ENCODE measurements at places on chromosomes 7 and 10.

DNA sequence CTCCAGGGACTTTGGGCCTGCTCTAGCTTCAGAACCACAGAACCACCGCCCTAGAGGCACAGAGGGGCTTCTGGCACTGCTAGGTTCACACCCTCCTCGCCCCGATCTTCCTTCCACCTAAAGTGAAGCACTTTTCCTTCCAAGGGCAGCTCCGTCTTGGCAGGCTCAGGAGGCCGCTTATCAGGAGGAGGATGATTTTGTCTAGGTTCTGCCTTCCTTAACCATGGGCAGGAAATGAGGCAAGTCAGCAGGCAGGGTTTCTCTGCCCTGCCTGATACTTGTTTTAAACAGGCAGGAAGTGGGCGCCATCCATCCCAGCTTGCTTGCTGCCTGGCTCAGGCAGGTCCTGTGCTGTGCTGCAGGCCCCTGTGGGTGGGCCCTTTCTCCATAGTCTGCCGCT, 8.3 kb upstream of the ATP6V0E2 start:
- DNase-seq, result no peak

DNA sequence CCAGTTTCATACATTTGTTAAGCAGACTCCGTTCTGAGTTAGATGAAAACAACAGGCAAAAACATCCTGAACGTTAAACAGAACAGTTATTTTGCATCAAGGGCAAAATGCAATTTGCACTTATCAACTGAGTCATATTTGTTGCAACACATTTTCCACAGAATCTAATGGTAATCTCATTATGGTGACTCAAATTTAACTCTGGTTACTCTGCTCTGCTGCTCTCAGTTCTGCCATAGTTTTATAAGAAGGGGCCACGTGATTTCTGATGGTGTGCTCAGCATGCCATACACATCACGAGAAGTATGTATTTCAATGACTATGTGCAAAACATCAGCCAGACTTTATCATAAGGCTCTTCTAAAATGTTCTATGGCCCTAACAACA, 148.8 kb downstream of the CHCHD3 start:
- DNase-seq, result no peak

- peak; percentile 80 for DNase-seq
Observed at GRCh38 chr10:103193107-103193819, at the start of gene NT5C2. Gene NT5C2 (minus strand): TSS chr10:103193272. CDS start chr10:103174958, 18,314 bp downstream.

- no peak for DNase-seq
Observed at GRCh38 chr7:142440219-142440905, 182.5 kb upstream of the PRSS58 start.

DNA sequence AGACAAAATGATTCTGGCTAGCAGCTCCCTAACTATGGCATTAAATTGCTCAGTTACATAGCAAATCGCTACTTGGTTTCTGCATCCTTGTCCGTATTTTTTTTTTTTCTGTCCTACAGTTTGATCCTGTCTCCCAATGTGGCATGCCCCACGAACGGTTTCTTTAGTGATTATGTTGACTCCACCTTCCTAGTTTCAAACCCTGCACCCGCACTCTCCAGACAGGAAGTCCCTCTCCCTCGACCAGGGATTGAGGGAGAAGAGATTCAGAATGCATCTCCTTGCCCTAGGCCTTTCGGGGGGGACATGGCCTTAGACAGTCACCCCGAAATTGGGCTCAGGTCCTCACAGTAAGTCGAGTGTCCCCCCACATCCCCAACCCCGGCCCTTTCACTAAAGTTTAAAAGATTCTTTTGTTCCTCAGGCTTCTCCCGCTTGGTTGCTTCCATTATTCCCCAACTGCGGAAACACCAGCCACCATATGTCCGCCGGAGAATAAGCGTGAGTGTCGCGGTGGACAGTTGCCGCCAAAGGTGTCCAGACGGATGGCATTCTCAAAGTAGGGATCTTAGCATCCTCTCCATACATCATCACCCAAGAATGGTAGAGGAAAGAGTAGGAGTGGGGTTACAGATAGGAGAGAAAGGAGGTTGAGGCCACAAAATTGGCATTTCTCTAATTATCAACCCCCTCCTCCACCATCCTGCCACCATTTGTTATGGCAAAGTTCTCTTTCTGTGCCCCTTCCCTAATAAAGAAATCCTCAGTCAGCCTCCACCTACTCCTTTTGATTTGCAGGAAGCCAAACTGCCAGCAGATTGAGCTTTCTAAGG, 7.3 kb downstream of the EVX1 start:
- DNase-seq, result no peak

GRCh38 chr10:120981601-120982391, 130.6 kb downstream of the WDR11 start:
- no peak for DNase-seq

DNA sequence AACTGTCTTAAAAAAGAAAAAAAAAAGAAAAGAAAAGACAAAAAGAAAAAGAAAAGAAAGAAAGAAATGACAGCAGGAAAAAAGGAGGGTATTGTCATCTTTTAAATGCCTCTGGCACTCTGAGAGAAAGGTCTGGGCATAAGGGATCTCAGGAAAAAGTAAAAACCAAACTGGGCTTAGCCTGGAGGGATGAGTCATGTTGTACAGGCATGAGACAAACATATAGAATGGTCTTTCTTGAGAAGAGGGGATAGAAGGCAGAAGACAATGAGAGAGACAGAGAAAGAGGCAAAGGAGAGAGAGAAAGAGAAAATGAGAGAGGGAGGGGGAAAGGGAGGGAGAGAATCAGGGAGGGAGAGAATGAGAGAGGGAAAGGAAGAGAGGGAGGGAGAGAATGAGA, 32.3 kb upstream of the KCNMA1 start:
- DNase-seq, result no peak

DNA sequence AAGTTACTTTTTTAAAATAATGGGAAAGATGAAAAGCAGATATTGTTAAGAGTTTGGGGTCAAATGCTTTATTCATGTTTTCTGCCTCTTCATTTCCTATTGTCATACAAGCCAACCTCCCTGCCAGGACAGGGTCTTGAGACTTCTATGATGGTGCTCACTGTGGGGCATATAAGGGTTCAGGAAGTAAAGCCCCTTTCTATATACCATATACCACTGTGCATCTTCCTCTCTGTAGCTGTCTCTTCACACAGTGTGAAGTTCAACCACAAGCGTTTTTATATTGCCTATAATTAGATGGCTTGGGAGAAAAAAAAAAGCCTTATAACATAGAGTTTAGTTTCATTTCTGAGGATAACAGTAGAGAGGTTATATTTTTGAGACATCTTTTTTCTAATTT, 389.8 kb upstream of the SORCS1 start:
- no peak for DNase-seq

- DNase-seq, result no peak
Observed at GRCh38 chr10:16242446-16242845, 194.4 kb upstream of the PTER start.

- no peak for DNase-seq
Observed at GRCh38 chr10:13224210-13224995, 9.8 kb downstream of the UCMA start.

- no peak for DNase-seq
Observed at GRCh38 chr7:119046068-119046467, 821.6 kb downstream of the ANKRD7 start.

DNA sequence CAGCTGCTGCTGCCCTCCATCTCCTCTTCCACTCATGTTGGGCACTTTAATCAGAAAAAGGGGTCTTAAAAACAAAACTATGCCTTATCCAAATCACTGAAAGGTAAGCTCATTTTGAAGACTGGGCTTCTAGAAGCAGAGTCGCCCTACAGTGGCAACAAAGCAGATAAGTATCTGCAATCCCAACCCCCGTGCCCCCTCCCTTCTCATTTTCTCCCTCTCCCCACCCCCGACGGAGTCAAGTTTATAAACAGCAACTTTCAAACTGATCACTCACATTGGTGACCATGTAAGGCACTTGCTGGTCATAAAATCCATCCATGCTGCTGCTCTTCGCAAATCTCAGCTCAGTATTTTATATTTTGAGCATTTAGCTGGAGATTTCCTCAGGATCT, 738 bp downstream of the ETV1 start:
- no peak for DNase-seq

GRCh38 chr7:13099154-13099795, 411.8 kb downstream of the ARL4A start:
- DNase-seq, result no peak

GRCh38 chr10:63155388-63156020, 22.4 kb downstream of the NRBF2 start:
- DNase-seq, result no peak

GRCh38 chr7:94477878-94478277, 31.7 kb upstream of the CASD1 start:
- DNase-seq, result no peak

GRCh38 chr10:31035266-31035798, 3.7 kb upstream of the ZNF438 start:
- no peak for DNase-seq

- no peak for DNase-seq
Observed at GRCh38 chr7:33137103-33137502, 7.7 kb downstream of the BBS9 start.

DNA sequence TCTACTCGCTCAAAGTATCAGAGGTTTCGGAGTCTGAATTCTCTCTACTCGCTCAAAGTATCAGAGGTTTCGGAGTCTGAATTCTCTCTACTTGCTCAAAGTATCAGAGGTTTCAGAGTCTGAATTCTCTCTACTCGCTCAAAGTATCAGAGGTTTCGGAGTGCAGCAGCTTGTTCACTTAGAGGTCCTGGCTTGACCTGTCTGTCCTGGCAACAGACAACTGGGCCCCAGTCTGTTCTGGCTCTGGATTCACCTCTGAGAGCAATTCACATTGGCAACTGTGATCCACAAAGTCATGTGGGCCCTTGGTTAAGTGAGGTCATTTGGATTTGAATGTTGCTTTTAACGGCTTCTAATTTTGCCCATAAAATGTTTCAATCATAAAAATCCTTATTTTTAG, 63.9 kb upstream of the ST8SIA6 start:
- DNase-seq, result no peak

GRCh38 chr7:10181996-10182395, 791.7 kb upstream of the PHF14 start:
- no peak for DNase-seq

- no peak for DNase-seq
Observed at GRCh38 chr10:113718969-113719822, 32.3 kb upstream of the PLEKHS1 start.

GRCh38 chr7:65448816-65449504, 75.3 kb downstream of the ZNF92 start:
- DNase-seq, result no peak

GRCh38 chr7:94698275-94698674, 42.3 kb upstream of the SGCE start:
- no peak for DNase-seq

- no peak for DNase-seq
Observed at GRCh38 chr7:102454468-102454867, 10.2 kb downstream of the ALKBH4 start.

- no peak for DNase-seq
Observed at GRCh38 chr10:73798927-73799560, 12.4 kb downstream of the NDST2 start.

GRCh38 chr10:44752451-44753441, 158.4 kb upstream of the TMEM72 start:
- no peak for DNase-seq

GRCh38 chr10:125684581-125684980, 1.6 kb upstream of the TEX36 start:
- DNase-seq, result no peak

- DNase-seq, result no peak
Observed at GRCh38 chr10:44186150-44186549, 198.7 kb downstream of the CXCL12 start.

DNA sequence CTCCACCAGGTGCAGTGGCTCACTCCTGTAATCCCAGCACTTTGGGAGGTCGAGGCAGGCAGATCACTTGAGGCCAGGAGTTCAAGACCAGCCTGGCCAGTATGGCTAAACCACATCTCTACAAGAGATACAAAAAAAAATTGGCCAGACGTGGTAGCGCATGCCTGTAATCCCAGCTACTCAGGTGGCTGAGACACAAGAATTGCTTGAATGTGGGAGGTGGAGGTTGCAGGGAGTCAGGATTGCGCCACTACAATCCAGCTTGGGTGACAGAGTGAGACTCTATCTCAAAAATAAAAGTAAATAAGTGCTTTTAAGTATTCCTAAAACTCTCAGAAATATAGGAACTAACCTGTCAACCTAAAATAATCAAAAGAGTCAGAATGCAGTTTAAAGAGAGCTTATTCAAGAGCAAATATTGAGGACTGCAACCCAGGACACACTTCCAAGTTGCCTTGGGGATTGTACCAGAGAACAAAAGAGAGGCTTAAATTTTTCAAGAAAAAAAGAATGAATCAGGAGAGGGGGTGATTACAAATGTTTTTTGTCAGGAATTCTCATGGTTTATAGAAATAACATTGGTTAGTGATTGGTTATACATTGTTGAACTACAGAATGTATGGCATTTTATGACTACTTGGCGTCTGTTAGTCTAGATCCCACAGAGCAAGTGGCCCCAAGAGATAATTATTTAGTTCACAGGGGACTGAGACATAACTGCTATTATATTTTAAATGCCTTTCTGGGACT, 33.2 kb upstream of the PPP1R9A start:
- no peak for DNase-seq

DNA sequence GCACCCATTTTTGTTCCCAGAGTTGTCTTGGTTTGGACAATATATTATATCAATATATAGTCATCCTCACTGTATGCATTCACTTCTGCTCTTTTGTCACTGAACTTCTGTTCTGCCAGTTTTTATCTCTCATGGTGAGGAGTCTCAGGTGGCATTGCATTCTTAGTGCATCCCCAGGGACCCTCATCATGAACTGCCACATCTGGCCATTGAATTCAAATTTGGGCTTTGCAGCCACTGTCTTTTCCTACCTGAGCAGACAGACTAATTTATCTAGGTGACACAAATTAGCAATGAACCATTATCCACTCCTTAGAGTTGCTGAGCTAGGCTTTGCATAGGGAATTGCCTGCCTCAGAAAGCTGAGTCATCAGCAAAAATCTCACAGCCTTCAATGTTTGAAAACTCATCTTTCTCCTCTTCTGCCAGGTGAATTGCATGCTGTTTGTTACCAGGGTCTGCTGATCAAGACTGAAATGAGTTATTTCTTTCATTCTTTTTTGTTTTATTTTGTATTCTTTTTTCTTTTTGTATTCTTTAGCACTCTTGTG, 316.8 kb upstream of the MTPN start:
- DNase-seq, result no peak

GRCh38 chr7:19442016-19442785, 266.6 kb downstream of the POLR1F start:
- no peak for DNase-seq
